Chondrocyte (in vitro differentiated cells): ENCODE measurements at places on chromosomes 6 and 20. TPM values are rescaled to one million over a fixed set of nuclear protein-coding genes. Genes with fewer than 3 reads are reported as not detected.

- no peaks in the 10 kb centered on the region for H3K4me1 ChIP-seq
- no peak overlapping the region for H3K4me3 ChIP-seq
These were observed 7.4 kb upstream of the COX4I2 start for GRCh38 chr20:31630187-31630790.

GRCh38 chr6:33169291-33170175, 22.7 kb downstream of the COL11A2 start:
- H3K36me3 ChIP-seq = no peaks in the 10 kb centered on the region
- H3K27ac ChIP-seq = no peak overlapping the region
- peak; percentile 57 for DNase-seq
- no peaks in the 10 kb centered on the region for H3K4me1 ChIP-seq
- no peak overlapping the region for H3K4me3 ChIP-seq

- no peak overlapping the region for H3K27ac ChIP-seq
- no peak for DNase-seq
- no peaks in the 10 kb centered on the region for H3K4me1 ChIP-seq
- H3K27me3 ChIP-seq = no peaks in the 10 kb centered on the region
- H3K4me3 ChIP-seq = no peak overlapping the region
These were observed 70.6 kb downstream of the UBE3D start for GRCh38 chr6:82995066-82995465.

GRCh38 chr6:115190534-115190933, 847.7 kb upstream of the HS3ST5 start:
- no peak overlapping the region for H3K27ac ChIP-seq
- H3K4me3 ChIP-seq = no peak overlapping the region
- no peak for DNase-seq

- H3K27ac ChIP-seq = no peak overlapping the region
- H3K4me1 ChIP-seq = peaks cover 80% of the 10 kb centered on the region
- no peak for DNase-seq
- H3K36me3 ChIP-seq = peaks cover 11% of the 10 kb centered on the region
These were observed 563 bp upstream of the NNAT start for GRCh38 chr20:37520419-37520955.

DNA sequence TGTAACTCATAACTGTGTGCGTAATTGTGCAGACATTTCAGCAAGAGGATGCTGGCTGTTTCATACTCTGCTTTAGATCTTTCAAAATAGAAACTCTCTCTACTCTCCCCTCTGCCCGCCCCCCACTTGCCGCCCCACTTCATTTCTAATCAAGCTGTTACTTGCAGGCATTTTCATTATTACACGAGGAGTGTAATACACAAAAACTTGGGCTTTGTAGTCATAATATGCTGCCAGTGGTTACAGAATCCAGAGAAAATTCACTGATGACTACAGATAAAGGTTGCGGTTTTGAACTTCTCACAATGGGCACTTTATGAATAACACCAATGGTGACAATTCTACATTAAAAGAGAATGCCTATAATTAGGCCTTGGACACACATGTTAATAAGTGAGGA, 194.0 kb upstream of the POU3F2 start:
- H3K27ac ChIP-seq = no peak overlapping the region
- peaks cover 8% of the 10 kb centered on the region for H3K27me3 ChIP-seq
- no peak for DNase-seq
- H3K4me1 ChIP-seq = no peaks in the 10 kb centered on the region
- no peak overlapping the region for H3K4me3 ChIP-seq

DNA sequence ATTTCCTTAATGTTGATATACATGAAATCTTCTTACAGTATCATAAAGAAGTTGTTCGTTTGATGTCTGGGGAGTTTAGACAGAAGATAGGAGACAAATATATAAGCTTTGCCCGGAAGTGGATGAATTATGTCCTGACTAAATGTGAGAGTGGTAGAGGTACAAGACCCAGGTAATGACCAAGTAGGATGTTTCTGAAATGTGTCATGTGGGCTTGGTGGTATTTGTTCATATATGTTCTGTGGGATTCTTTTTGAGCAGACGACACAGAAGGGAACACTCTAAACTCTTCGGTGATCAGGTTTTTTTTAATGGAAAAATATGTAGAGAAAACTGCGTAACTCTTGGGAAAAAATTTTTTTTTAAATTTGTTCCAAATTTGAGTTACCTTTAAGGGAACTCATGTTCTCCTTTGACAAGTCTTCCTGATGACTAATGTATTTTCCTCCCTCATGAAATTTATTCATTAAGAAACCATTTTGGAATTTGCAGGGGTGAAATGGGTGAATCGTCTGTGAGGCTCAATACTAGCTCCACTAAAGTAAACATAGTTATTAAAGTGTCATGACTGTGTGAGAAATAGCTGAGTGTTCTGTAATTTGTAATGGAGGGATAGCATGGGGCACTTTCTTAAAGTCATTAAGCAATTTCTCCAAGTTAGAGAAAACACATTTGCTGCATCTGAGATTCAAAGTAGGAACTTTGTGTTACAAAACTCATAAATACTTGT, 100.6 kb downstream of the MAP3K4 start:
- peaks cover 25% of the 10 kb centered on the region for H3K36me3 ChIP-seq
- DNase-seq = no peak
- no peak overlapping the region for H3K27ac ChIP-seq
- H3K4me3 ChIP-seq = no peak overlapping the region
- H3K27me3 ChIP-seq = no peaks in the 10 kb centered on the region
- peaks cover 7% of the 10 kb centered on the region for H3K4me1 ChIP-seq

DNA sequence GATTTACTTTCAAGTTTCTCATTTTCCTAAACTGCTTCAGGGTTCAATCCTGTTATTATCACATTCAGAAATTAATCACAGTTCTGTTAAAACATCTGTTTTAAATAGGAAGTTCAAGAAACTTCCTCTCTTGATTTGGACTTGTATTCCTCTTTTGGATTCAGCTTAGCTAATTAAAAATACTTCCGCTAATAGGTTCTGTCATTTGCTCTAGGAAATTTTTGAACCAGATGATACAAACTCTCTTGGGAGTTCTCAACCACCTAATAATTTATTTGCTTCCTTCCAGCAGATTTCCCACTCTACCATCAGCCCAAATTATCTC, 15.9 kb upstream of the TMEM30A start:
- peaks cover 18% of the 10 kb centered on the region for H3K4me1 ChIP-seq
- peak overlapping the region; percentile 94 for H3K27ac ChIP-seq
- H3K4me3 ChIP-seq = no peak overlapping the region
- no peak for DNase-seq

DNA sequence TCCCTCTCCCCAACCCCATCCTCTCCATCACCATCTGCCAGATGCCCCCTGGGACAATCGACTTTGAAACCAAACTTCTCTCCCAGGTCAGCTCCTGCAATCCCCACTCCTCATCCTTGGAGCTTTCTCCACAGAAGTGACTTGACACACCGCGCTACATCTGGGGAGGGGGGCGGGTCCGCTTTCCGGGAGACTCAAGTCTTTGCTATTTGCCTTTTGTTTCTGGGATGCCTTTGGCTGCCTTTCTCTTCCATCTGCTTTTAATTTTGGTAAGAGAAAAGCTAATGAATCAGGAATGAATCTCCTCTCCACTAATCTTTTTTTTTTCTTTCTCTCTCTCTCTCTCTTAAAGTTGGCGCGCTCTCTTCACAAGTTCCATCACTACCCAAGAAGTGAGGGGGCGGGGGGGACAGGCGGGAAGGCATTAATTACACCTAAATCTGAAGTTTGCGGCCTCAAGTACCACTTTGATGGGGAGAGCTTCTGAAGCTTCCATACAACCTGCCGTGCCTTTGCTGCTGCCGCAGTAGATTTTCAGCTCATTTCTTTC, 664 bp upstream of the TPBG start:
- peak overlapping the region; percentile 94 for H3K4me3 ChIP-seq
- H3K36me3 ChIP-seq = no peaks in the 10 kb centered on the region
- H3K4me1 ChIP-seq = peaks cover 12% of the 10 kb centered on the region
- DNase-seq = no peak
- H3K27ac ChIP-seq = peak overlapping the region; percentile 51
- H3K27me3 ChIP-seq = peaks cover 34% of the 10 kb centered on the region

GRCh38 chr6:169042061-169042460, 211.6 kb downstream of the THBS2 start:
- H3K36me3 ChIP-seq = peaks cover 18% of the 10 kb centered on the region
- H3K4me3 ChIP-seq = no peak overlapping the region
- H3K4me1 ChIP-seq = peaks cover 46% of the 10 kb centered on the region
- DNase-seq = no peak
- H3K27me3 ChIP-seq = no peaks in the 10 kb centered on the region
- no peak overlapping the region for H3K27ac ChIP-seq

DNA sequence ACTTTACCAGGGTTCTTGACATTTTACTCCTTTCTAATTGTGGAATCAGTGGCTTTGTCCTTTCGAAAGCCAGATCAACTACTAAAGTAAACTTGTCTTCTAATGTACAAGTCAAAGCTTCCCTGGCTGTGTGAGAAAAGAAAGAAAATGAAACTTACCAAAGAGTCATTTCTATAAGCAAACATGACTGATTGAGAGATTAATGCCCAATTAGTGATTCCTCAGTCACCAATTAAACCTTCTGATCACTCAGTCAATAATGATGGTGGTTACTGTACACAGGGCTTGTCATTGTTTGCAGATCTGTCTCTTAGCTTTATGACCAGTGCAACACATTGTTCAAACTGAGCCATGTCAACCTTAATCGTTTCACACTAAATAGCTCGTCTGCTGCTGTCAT, 1168.4 kb upstream of the CITED2 start:
- DNase-seq = no peak
- no peaks in the 10 kb centered on the region for H3K27me3 ChIP-seq
- no peak overlapping the region for H3K4me3 ChIP-seq
- peaks cover 49% of the 10 kb centered on the region for H3K4me1 ChIP-seq
- no peak overlapping the region for H3K27ac ChIP-seq

DNA sequence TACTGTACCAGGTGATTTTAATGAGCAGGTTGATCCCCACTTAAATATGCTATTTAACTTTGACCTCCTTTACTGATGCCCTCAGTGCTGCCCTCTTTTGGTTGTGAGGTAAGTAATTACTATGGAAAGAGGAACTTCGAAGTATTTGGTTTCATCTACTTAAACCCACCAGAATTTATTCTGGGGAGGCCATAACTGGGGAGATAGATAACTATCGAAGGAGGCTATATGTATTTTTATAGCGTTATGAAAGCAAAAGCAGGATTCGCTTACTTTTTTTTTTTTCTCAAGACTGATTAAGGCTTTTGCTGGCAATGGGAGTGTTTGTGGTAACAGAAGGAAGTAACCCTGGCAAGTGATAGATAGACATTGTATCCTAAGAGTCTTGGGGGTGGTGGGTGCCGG, 168.9 kb upstream of the CENPW start:
- DNase-seq = no peak
- no peaks in the 10 kb centered on the region for H3K27me3 ChIP-seq
- H3K4me3 ChIP-seq = no peak overlapping the region
- peaks cover 1% of the 10 kb centered on the region for H3K36me3 ChIP-seq
- H3K4me1 ChIP-seq = no peaks in the 10 kb centered on the region

DNA sequence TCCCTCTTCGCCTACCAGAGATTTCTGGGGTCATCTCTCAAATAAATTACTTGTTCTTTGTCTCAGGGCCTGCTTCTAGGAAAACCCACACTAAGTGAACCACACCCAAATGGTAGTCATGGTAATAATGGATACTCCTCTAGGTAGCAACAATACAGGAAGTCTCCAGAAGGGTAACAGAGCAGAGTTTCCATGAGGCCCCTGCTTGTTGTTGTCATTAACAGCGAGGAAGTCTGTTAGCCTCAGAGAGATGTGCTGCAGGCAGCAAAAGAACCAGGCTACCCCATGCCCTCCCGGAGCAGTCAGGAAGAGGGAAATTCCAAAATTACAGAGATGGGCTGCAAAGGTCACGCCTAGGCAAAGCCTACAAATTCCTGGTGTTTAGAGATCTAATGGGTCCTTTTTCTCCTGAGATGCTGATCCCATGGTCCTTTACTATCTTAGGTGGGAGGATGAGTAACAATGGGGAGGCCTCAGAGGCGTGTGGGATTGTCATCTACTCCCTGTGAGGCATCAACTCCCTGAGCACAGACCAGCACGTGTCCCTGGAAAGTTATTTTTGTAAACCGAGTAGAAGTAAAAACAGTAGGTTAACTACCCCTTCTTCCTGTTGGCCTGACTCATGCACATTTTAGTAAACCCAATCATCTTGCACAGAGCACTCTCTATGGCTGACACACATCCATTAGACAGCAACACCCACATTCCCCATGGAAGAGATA, 10.1 kb downstream of the ISM1 start:
- DNase-seq = no peak
- no peak overlapping the region for H3K4me3 ChIP-seq
- peaks cover 12% of the 10 kb centered on the region for H3K4me1 ChIP-seq

The PROKR2 gene
- not detected in 3 replicates for total RNA-seq

The PYGB gene
- total RNA-seq = 130 to 171 TPM (median 170 TPM) in 3 replicates

The SNAP25 gene
- 0.46 to 0.65 TPM (median 0.60 TPM) in 3 replicates for total RNA-seq

The HEY2 gene
- total RNA-seq = 17.6 to 43.0 TPM (median 41.2 TPM) in 3 replicates

The DPPA5 gene
- total RNA-seq = not detected in 3 replicates

The DEFB124 gene
- not detected in 3 replicates for total RNA-seq

The GINS1 gene
- 3.5 to 7.3 TPM (median 4.9 TPM) in 3 replicates for total RNA-seq

The TTLL9 gene
- 0.24 to 0.37 TPM (median 0.33 TPM) in 3 replicates for total RNA-seq

The KCNK17 gene
- not detected in 3 replicates for total RNA-seq

The TMC2 gene
- total RNA-seq = not detected in 3 replicates

The HMGN4 gene
- 44.7 to 50.1 TPM (median 47.3 TPM) in 3 replicates for total RNA-seq

The GPLD1 gene
- total RNA-seq = 4.2 to 4.4 TPM (median 4.2 TPM) in 3 replicates
